ENCODE measurements at places on chromosomes 5 and 9.

DNA sequence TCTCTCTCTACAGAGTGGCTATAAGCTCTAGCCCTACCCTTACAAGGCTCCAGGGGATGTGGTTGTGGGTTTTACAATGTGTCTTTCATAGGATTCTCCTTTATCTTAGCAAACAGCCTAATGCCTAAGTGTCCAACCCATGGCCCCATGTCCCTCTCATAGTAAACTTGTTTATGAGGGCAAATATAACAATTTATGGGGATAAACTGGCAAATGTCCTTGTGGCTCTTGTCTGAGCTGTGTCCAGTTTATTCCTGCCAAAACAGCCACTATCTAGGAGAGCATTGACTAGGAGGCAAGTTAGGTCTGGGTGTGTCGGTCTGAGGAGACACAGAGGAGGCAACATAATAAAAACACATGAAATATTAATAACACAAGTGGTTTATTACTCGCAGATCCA lies 335.1 kb downstream of the IZUMO3 start:
- no peak for DNase-seq

DNA sequence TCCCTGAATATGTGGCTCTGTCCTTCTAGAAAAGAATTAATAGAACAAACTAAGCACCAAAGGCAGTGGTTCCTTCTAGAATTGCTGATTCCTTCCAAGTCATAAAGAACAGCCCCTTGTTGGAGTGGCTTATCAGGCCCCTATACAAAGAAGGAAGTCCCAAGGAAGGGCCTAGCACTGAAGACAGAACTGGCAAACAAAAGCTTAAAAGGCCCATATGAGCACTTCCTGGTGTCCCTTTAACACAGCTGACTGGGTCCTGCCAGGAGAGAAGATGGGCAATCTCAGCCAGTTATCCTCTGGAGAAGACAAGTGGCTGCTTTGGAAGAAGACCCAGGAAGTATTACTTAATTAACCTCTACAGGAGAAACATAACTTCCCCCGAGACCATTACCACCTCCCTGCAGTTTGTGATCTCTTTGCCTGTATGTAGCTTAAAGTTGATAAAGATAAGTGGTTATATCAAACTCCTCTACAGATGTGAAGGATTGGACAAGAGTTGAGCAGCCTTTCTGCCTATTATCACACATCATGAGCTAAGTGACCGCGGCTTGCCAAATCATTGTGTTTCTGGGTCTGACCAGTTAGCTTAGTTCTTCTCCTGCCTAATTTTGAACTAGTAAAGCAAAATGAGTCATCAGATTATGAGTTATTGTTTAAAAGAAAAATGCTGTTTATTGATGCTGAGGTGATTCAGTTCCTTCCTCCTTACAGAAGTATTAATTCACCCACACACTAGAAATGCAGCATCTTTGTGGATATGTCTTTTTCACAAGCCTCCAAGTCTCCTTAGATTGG lies 13.3 kb upstream of the STING1 start:
- DNase-seq: no peak

- DNase-seq: no peak
These were observed 21.3 kb downstream of the MRPL36 start for GRCh38 chr5:1778138-1779020.

DNA sequence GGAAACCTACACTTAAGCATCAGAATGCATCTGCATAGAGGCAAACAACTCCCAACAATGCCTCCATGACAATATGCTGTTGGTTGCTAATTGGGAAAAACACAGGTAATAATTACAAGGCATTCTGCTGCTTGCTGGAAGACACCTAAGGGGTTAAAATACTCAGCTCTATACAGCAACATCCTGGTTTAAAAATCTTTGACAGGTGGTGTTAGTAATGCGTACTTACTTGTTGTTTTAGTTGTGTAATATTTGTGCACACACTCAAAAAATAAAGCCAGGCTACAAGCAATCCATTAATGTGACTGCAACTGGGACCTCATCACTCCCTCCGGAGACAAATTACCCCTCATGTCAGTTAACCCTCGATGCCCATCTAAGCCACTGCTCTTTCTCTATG lies 126.3 kb upstream of the ELL2 start:
- DNase-seq: no peak

GRCh38 chr5:31464081-31464480 lies 67.8 kb downstream of the DROSHA start:
- DNase-seq: no peak

GRCh38 chr9:118444403-118444802 lies 740.2 kb downstream of the TLR4 start:
- DNase-seq: no peak

- no peak for DNase-seq
These were observed 16.9 kb upstream of the ZNF366 start for GRCh38 chr5:72523960-72524582.
